SHP77 (cell line): ENCODE measurements at places on chromosomes 5 and 9.

DNA sequence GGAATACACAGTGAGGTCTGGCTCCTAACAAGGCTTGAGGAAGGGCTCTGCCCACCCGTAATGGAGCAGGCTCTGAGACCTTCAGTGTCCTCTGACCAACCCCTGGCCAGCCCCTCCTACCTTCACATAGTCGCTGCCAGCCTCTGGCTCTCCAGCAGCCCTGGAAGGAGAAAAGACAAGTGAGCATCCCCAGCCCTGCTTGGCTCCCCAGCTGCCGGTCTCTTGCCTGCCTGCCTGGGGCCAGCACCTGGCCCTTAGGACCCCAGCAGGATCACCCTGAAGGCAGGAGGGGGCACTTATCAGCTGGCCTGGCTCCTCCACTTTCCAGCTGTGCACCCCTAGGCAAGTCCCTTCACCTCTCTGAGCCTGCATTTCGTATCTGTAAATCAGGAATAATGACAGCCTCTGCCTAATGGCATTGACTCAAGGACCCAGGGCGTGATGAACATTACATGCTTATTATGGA lies 16.9 kb downstream of the SH2D3C start:
- DNase-seq = no peak

- no peak for DNase-seq
Observed at GRCh38 chr5:169147534-169147933, 153.4 kb downstream of the SLIT3 start.

GRCh38 chr5:146042628-146043279 lies 62.6 kb downstream of the PLAC8L1 start:
- DNase-seq = no peak

- DNase-seq = peak; percentile 75
Observed at GRCh38 chr9:131237931-131238401, 38.3 kb downstream of the FAM78A start.

DNA sequence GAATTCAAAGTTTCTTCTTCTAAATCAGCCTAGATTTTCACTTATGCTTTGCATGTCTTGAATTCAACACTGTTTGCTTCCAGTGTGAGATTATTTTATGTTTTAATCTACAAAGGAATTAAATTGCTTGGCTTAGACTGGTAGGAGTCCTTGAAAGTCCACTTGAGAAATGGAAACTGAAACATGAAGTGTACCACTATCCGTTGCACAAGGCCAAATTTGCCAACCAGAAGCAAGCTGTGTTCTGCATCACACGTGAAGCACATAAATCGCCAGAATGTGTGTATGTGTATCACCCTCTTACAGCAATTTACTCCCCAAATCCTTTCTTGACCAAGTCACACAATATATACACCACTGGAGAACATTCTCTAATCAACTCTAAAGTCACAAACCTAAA lies 10.3 kb downstream of the SEMA6A start:
- DNase-seq = no peak

- no peak for DNase-seq
Observed at GRCh38 chr5:62340392-62340791, 34.4 kb downstream of the KIF2A start.
